ENCODE measurements at places on chromosomes 6 and 20.

GRCh38 chr6:24313251-24314141, 44.4 kb downstream of the DCDC2 start:
- peak; percentile 93 for DNase-seq

- DNase-seq: peak; percentile 65
Measured at GRCh38 chr6:63802606-63803206, 167.1 kb downstream of the PHF3 start.

GRCh38 chr6:22966691-22967422, 397.5 kb downstream of the HDGFL1 start:
- DNase-seq: no peak

GRCh38 chr6:117487821-117488220, 5.3 kb downstream of the DCBLD1 start:
- DNase-seq: peak; percentile 83

DNA sequence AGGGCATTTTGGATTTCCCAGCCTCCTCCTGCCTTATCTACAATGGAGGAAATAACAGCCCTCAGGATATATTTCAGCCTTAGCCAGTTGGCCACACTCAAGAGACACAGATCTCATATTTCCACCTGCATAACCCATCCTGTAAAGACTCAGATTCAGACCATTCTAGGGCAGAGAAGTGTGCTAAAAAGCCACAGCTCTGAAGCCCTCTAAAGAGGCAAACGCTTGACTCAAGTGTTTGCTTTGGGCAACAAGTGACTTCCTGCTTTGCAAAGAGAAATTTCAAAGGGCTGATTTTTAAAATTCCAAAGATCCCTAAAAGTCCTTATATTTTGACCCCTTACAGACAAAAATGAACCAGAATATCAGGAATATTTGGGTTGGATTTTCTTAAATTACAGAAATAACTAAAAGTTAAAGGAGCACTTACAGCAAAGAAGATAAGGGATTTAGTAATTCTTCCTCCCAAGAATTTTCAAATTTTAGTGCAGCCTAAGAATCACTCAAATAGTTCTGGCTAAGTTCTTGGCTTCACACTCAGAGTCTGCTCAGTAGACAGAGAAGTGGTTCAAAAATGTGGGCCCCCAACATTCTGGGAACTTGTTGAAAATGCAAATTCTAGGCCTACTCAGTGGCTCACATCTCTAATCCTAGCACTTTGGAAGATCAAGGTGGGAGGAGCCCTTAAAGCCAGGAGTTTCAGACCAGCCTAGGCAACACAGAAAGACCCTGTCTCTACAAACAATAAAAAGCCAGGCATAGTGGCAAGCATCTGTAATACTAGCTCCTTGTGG, 18.9 kb upstream of the ADGRF5 start:
- DNase-seq: no peak

DNA sequence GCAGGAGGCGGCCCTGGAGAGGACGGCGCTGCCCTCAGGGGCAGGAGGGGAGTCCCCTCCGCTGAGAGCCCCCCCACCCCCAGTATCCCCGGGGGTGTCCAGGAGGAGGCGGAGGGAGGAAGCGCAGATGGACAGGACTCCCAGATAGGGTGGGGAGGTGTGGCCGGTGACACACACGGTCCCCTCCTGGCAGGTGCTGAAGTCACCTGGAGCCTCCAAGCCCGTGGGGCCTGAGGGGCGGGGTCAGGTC, 1.4 kb downstream of the STMN3 start:
- no peak for DNase-seq

- DNase-seq: peak; percentile 11
Measured at GRCh38 chr20:25695532-25696370, 902 bp downstream of the ZNF337 start.

- no peak for DNase-seq
Measured at GRCh38 chr6:144776031-144776819, 491.1 kb downstream of the UTRN start.

DNA sequence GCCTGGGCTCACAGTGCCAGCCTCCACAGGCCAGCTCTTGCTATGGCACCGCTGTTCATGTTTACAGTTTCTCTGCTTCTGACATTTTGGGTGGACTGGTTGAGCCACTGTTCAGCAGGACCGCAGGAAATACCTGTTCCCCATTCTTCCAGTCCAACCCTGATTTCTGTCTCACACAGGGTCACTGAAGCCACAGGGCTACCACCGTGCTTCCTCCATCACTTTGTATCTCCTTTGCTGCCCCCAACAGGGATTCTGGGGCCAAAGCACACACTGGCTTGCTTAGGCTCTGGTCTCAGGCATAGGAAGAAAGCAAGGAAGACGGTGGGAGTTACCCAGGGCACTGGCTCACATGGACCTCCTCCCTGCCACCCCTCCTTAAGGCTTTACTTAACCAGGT, 164.5 kb downstream of the UNC5CL start:
- DNase-seq: no peak

GRCh38 chr6:53119772-53120409, 28.8 kb downstream of the GCM1 start:
- peak; percentile 37 for DNase-seq

GRCh38 chr6:155448668-155449449, 6.8 kb downstream of the NOX3 start:
- no peak for DNase-seq

DNA sequence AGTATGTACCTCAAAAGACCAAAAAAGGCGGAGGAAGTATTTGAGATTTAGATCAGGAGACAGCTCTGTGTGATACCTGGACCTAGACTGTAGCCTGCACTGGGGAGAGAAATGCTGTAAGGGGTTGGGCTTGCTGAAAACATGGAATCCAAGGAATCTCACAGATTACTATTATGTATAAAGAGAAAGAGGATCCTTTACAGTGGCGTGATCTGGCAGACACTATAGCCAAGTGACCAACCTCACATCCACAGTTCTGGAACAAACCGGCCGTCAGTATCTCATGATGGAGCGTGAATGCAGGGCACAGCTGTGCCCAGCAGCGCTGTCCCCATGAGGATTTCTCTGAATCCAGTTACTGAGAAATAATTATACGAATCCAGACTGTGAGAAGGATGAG, 12.3 kb downstream of the DDX27 start:
- no peak for DNase-seq

GRCh38 chr20:2004171-2004570, 10.3 kb upstream of the PDYN start:
- no peak for DNase-seq

DNA sequence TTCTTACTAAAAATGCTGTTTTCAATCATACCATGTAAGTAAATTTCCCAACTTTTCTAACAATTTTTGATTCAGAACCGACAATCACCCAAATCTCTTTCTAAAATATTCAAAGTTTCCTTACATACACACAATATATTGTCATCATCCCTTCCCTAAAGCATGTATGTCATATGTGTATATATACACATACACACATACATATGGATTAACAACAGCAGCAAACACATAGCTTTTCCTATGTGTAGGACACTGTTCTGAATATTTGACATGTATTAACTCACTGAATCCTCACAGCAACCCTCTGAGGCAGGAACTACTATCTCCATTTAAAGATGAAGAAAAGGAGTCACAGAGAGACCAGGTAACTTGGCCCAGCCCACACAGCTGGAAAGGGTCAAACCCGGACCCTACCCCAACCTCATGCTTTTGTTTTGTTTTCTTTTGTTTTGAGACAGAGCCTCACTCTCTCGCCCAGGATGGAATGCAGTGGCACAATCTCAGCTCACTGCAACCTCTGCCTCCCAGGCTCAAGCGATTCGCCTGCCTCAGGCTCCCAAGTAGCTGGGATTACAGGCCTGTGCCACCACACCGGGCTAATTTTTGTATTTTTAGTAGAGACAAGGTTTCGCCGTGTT, 7.2 kb downstream of the FYN start:
- no peak for DNase-seq

GRCh38 chr20:16222859-16223411, 350.3 kb downstream of the KIF16B start:
- DNase-seq: no peak

DNA sequence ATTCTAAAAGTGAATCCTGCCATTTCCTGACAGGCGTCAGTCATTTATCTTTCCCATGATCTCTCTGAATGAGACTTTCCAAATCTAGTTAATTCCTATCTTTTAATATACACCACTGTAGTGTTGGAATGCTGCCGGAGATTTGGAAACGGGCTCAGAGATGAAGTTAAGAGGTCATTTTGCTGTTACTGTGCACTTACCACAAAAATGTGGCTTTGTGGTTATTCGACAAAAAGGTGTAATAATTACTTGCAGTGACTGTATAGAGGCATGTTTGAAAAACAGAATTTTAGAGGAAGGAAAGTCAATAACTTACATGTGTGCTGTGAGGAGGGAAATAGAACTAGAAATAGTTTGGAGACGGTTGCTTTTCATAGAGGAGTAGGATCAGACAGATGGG, 460.2 kb upstream of the BTBD3 start:
- DNase-seq: peak; percentile 5

DNA sequence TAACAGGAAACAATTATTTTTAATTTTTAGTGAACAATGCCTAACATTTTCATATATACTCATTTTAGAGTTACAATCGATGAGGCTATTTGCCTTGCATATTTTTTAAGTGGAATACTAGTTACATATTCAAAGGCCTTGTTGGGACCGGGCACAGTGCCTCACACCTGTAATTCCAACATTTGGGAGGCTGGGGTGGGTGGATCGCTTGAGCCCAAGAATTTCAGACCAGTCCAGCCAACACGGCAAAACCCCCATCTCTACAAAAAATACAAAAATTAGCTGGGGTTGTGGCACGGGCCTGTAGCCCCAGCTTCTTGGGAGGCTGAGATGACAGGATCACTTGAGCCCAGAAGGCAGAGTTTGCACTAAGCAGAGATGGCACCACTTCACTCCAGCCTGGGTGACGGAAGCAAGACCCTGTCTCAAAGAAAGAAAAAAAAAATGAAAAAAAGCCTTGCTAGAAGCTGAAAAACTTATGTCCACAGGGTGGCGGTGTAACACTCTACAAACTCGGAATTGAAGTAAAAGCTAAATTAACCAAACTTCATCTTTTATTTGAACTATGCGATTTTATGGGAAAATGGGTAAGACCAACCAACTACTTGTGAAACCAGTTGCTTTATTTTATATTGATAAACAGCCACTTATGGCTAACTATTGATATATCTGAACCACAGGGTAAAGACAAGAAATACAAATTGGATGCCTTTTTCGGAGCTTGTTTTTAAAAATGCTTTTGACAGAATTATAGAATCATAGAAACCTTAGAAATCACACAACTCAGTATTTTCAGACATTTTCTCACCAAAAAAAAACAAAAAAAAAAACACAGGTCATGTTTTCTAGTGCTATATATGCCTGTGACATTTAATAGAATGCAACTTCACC, 24.1 kb upstream of the ROS1 start:
- peak; percentile 91 for DNase-seq

- no peak for DNase-seq
Measured at GRCh38 chr6:38248500-38249234, 391.1 kb downstream of the BTBD9 start.

GRCh38 chr20:61306937-61307475, 54.9 kb downstream of the CDH4 start:
- no peak for DNase-seq

GRCh38 chr6:109172101-109172746, 76.9 kb downstream of the CEP57L1 start:
- no peak for DNase-seq

DNA sequence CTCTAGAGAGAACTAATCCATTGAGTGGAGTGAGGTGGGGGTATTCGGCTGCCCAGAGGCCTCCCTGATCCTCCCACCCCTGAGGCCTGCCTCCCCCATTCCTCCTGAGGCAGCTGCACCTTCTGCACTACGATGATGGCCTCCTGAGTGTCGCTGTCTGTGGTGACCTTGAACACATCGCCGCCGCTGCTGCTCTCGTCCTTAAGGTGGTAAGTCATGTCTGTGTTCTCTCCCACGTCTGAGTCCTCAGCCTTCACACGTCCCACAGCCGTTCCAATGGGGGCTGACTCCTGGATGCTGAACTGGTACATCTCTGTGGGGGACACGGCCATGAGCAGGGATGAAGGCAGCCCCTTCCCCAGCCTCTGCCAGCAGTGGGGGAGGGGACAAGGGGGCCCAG, 94.8 kb downstream of the CD40 start:
- DNase-seq: no peak

- DNase-seq: no peak
Measured at GRCh38 chr6:153167907-153168306, 36.8 kb upstream of the RGS17 start.

DNA sequence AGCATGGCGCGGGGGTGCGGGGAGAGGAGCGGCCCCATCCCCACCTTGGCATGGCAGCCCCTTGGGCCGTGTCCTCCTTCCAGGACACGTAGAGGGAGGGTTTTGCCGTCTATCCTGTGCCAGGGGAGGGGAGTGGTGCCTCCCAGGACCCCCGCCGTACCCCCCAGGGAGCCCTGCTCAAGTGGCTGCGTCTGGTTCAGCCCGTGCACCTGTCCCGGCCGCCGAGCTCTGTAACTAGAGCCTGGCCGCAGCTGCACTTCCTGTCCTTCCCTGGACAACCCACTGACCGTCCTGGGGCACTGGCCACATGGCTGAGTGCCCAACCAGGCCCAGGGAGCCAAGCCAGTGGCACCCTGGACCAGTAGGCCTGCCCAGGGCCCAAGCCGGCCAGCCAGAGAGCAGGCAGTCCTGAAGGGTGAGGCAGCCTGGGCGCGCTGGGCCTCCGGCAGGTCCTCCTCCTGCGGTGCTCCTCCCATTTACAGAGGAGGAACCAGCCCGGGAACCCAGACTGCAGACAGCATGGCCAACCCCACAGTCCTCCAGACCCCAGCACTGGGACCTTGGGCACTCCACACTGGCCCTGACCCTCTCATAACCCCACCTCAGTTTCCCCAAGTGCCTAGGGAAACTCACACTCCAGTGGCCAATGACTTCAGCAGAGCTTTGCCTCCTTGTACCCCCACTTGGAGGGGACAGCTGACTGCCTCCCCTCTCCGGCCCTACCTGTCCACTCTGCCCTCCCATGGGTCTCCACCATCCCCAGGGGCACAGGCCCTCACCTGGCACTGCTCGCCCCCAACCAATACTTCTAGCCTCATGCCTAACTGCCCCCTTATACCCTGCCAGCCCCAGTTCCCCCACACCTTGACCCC, 8.7 kb downstream of the LAMA5 start:
- no peak for DNase-seq
